Sigmoid colon (tissue), 7 donors: ENCODE measurements at places on chromosomes 2 and 18. TPM values are rescaled to one million over a fixed set of nuclear protein-coding genes. Genes with fewer than 3 reads are reported as not detected.

DNA sequence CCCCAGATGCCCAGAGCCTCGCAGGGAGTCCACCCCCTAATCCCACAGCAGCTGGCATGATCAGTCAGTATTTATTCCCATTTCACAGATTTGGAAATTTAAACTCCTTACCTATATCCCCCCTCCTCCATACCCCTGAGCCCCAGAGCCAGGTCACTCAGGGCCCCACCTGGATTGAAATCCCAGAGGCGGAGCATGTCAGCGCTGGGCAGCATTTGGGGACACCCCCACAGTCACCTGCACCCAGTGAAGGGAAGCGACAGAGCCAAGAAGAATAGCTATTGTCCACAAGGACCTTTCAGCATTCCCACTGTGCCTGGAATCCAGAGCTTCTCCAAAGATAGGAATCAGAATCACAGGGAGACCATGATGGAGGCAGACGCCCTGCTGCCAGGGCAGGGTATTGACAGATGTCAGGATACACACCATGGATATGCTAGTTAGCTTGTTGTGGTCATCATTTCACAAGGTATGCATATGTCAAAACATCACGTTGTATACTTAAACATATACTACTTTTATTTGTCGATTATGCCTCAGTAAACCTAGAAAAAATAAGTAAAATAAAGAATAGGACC lies 968 bp upstream of the ASTL start:
- DNase-seq = no peak

GRCh38 chr18:3472681-3473544 lies 22.9 kb downstream of the TGIF1 start:
- DNase-seq = no peak

DNA sequence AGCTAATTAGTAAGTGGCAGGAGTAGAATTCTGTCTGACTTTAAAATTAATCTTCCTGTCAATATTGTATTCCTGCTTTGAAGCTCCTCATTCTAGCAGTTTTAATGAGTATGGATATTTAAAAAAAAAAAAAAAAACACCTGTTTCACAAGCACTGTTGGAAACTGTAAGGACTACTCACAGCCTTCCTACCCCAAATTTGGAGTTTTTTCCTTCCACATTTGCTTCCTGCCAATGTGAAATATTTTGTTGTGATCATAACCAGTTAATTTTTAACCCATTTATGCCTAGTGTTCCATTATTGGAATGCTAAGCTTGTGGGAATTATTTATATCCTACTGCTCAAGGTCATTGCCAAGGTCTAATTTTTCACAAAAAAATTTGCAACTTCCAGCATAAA lies 36.1 kb upstream of the SCYGR2 start:
- DNase-seq = no peak

DNA sequence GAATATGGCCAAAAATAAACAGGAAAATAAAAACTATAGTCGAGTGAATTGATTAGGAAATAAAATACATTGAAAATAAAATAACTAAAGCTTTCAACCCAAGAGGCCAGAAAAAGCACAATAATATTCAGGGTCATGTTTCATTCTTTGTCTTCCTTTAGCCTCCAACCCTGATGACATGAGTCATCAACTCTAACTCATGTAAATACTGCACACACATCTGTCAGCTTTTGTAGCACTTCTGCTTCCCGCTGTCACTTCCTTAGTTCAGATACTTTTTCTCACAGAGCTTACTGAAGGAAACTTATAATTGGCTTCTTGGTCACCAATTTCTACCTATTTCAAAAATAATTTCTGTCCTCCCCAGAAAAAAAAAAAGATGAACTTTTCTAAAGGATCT lies 112.8 kb downstream of the UPP2 start:
- DNase-seq = no peak

MSH2 gene
- 11.4 TPM for total RNA-seq

DNA sequence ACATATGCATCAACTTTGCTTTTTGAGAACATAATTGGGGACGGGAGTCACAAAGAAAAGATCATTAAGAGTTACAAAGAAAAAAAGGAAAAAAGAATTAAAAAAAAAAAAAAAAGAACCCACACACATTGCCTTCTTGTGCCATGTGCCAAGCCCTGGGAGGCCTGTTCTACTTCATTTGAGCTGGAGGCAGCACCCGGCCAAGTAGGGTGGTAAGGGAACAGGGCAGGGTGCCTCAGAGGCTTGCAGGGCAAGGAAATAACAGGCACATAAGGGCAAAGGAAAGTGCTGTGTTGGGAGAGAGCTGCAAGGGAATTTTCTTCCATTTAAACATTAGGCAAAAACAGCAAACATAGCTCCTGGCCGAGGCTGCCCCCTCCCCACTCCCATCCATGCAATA lies 418.0 kb downstream of the TMEM182 start:
- DNase-seq = peak; percentile 82

CPLX4 gene
- total RNA-seq = 0.33 TPM

- DNase-seq = no peak
These were observed 5.3 kb upstream of the METTL21A start for GRCh38 chr2:207630491-207630890.

DNA sequence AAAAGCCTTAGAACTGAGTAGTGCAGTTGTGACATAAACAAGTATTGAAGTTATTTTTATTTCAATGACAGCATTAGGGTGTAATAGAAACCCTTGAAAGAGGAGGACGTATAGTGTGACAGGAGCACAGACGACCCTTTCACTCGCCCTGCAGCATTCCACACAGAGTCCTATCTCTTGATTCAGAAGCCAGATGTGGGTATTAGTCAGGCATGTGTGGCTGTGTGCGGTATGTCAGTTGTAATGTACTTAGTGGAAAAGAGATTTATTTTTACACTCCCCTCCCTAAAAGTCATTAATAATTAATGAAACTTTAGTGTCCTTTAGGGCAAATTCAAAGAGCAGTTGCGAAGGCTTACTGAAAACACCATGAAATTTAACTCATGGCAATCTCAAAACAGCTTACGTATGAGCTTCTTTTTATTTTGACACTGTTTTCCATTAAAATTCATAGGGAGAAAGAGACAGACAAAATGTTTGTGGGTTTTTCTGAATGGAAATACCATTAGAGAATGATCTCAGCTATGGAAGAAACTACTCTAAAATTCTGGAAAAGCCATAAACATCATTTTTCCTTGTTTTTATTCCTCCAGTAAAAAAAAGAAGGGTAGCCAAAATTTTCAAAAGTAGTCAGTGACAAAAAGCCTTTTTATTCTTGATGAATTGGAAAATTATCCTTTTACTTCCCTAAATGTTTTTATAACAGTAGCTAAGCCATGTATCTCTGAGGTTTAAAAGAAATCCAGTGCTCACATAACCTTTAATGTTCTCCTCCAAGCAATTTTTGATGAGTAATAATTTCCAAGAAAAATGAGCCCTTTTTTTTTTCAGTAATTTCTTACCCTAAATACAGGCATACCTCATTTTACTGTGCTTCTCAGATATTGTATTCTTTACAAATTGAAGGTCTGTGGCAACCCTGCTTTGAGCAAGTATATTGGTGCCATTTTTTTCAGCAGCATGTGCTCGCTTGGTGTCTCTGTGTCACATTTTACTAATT lies 84.0 kb upstream of the DSEL start:
- DNase-seq = no peak

GRCh38 chr2:69086466-69086865 lies 73.5 kb downstream of the ANTXR1 start:
- DNase-seq = no peak

TDRD15 gene
- not detected for total RNA-seq

- DNase-seq = no peak
These were observed 326.3 kb upstream of the ETAA1 start for GRCh38 chr2:67070826-67071225.

MORN2 gene
- 6.4 TPM for total RNA-seq

DNA sequence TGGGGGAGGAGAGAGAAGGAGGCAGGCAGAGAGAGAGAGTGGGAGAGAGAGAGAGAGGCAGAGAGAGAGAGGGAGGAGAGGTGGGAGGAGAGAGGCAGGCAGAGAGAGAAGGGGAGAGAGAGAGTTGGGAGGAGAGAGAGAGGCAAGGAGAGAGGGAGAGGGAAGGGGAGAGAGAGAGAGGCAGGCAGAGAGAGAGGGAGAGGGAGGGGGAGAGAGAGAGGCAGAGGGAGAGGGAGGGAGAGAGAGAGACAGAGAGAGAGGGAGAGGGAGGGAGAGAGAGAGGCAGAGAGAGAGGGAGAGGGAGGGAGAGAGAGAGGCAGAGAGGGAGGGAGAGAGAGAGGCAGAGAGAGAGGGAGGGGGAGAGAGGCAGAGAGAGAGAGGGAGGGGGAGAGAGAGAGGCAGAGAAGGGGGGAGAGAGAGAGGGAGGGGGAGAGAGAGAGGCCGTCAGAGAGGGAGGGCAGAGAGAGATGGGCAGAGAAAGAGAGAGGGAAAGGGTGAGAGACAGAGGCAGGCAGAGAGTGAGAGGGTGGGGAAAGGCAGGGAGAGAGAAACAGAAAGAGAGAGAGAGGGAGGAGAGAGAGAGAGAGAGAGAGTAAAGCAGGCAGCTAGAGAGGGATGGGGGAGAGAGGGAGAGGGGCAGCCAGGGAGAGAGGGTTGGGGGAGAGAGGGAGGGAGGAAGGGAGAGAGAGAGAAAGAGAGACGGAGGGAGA lies 122.2 kb upstream of the PXDN start:
- no peak for DNase-seq

DNA sequence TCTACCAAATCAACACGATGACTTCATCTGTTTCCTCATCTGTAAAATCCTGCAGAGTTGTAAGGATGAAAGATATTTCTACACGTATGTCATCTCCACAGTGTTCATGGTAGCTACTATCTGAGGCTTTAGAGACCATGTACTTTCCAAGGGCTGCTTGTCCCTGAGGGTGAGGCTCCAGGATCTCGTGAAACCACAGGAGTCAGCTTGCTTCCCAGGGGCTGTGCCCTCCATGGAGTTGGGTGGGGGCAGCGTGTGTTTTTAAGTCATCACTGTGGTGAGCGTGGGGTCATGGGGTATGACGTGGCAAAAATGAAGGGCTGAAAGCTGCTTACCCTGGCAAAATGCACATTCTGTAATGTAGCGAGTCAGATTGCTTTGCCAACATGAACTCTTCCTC lies 81.6 kb downstream of the ASAP2 start:
- no peak for DNase-seq

- DNase-seq = no peak
These were observed 142.6 kb upstream of the LGALSL start for GRCh38 chr2:64311191-64311910.

DNA sequence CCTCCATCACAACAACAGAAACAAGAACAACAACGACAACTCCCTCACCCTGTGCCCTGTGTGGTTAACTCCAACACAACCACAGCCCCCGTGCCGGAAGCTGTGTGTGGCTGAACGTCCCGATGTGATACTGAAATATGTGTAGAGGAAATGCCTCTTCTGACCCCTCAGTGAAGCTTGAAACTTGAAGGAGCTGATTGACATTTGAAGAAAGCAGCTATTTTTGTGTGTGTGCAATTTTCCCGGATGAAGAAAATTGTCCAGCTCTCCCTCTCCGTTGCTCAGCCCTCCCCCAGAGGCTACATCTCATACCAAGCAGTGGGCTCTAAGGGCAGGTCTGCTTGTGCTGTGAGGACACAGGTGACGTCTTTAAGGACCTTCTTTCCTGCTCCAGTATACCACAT lies 173.8 kb downstream of the ICOS start:
- no peak for DNase-seq

DNA sequence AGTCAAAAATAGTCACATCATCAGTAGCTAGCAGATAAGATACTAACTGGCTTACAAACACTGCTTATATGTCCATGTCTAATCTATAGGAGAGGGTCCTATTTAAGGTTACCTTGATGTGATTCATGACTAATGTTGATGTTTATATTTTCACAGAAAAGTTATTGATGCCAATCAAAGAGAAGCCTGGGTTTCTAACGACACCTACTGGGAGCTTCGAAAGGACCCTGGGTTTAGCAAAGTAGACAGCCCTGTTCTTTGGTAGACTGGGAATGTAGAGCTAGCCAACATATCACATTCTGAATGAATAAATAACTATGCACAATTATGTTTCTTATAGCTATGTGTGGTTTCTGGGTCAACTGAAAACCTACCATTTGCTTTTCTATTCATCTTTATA lies 55.7 kb downstream of the PRKRA start:
- DNase-seq = no peak

DNA sequence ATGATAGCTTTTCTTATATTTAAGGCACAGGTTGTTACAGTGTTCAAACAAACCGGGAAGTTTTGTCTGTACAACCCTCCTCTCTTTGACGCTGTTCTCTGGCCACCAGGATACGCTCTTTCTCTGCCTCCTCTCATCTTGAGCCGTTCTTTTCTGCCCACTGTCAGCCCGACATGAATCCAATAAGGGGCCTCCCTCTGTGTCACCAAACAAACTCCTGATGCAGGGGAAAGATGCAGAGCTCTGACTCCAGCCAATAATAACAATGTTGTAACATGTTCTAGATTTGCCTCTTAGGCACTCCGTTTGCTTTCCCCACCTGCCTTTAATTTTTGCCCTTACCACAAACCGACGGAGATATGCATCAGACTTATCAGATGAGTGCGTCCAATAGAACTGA lies 449.3 kb downstream of the SLC4A3 start:
- DNase-seq = no peak

DNA sequence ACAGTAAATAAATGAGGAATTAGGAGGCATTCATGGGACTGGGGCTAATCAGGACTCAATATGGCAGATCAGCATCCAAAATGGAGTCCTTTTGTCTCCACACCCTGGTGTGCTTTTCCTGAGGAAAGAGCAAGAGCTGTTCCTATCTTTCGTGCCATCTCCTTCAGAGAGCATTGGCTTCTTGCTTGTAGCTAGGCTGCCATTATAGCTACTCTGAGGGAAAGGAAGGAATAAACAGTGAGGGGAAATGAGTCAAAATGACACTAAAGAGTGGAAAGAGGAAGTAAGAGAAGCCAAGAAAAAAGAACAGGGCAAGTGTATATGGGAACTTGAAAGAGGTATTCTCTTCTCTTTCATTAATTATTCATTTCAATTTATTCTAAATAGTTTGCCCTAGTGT lies 8.4 kb upstream of the NMI start:
- no peak for DNase-seq

DNA sequence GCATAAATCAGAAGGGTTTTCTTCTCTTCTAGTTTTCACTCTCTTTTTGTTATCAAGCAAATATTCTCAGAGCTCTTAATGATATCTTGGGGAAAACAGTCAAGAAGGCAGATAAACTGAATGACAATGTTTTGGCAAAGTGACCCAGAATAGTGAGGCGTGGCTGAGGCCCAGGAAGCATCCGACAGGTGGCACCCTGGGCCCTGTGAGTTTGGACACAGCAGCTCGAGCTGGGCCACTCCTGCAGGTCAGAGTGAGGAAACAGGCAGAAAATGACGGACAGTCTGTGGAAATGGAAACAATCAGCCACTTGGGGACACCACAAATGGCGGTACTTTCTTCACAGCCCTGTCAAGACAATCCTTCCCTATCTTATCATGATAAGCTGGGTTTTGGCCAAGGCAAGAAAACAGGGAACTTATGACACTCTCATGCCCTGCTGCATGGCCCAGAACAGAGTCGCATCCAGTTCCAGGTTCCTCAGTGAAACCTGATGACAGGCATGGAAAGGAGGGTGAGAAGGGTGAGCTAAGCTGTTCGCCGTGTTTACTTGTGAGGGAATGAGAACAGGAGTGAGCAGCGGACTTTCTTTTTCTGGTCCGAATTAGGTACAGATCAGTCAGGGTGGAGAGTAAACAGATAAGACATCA lies 32.1 kb downstream of the MRPL44 start:
- no peak for DNase-seq

IL36G gene
- not detected for total RNA-seq
